ENCODE measurements at places on chromosomes 6 and 20. TPM values are rescaled to one million over a fixed set of nuclear protein-coding genes. Genes with fewer than 3 reads are reported as not detected.

DNA sequence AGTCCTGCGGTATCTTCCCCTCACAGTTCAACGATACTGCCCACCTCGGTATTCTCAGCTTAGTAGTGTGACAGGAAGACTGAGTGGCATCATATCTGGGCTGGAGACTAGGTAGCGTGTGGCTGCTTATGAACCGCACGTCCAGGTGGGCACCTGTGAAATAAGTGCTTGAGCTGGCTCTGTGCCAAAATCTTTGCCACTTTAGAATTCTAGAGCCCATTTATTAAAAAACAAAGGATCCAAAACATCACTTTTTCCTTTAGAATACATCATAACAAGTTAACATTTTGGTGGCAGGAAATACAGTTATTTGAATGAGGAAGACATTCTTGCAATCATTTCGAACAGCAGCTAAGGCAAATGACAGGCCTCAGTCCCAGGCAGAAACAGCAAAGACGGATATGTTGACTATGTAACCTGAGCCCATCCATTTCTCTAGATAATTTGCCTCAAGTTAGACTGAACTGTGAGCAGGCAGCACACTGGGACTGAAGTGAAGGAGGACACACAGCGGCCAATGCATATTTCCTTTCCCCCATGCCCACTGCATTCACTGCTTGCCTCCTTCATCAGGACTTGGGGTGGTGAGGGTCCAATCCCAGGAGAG, 136.6 kb downstream of the GMDS start:
- no peak for DNase-seq
- no peaks in the 10 kb centered on the region for H3K36me3 ChIP-seq
- H3K27me3 ChIP-seq, result peaks cover 2% of the 10 kb centered on the region

- no peaks in the 10 kb centered on the region for H3K36me3 ChIP-seq
- H3K4me1 ChIP-seq, result peaks cover 13% of the 10 kb centered on the region
- peak overlapping the region; percentile 74 for H3K27ac ChIP-seq
- H3K4me3 ChIP-seq, result no peak overlapping the region
Measured at GRCh38 chr20:38246357-38247165, 14.0 kb downstream of the KIAA1755 start.

Gene SULF2
- total RNA-seq, result 65.2 TPM

Gene RPP21
- total RNA-seq, result 41.2 TPM

Gene ISM1
- 5.0 TPM for total RNA-seq

Gene OOEP
- not detected for total RNA-seq

Gene SCRT2
- total RNA-seq, result not detected

Gene CCHCR1
- total RNA-seq, result 36.6 TPM

Measured in mesothelial cell of epicardium (in vitro differentiated cells).